ENCODE measurements at places on chromosomes 1 and 21.

GRCh38 chr1:86704458-86704971 is at the start of gene SH3GLB1:
TSS of gene SH3GLB1 (plus strand) at chr1:86704576. CDS start at chr1:86704900, 324 bp downstream.
- peak; percentile 83 for DNase-seq

DNA sequence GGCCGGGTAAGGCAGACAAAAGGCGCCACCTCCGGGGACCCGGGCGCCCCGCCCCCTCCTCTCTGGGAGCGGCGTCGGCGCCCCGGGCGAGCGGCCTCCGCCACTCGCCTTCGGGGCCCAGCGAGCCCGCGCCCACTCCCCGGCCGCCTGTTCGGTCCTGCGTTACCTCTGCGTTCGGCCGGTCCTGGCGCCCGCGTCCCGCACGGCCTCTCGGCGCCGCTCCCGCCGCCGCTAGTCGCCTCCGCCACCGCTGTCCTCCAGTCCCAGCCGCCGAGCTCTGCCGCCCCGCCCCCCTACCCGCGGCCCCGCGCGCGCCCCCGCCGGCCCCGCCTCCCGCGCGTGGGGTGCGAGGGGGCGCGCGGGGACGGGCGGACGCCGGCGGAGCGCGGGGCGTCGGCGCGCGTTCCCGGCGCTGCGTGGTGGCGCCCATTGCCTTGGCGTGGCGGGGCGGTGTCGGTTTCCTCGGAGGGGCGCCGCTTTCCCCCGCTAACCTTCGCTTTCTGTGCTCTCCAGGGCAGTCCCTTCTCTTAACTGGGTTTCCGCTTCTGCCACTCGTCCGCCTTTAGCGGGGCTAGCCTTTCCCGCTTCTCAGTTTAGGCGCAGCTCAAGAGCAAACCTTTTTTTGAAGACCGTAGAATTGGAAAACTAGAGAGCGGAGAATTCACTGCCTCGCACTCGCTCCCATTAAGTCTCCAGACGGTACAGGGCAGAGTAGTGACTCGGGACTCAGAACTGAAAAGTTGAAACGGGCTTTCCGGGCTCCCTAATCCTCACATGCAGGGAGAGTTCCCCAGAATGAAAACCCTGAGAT is at the start of gene HP1BP3:
HP1BP3 (minus strand) TSS at position 279 of the 811 bp plus-strand sequence. CDS start 6,867 bp downstream, outside the sequence.
- DNase-seq, result peak; percentile 69

DNA sequence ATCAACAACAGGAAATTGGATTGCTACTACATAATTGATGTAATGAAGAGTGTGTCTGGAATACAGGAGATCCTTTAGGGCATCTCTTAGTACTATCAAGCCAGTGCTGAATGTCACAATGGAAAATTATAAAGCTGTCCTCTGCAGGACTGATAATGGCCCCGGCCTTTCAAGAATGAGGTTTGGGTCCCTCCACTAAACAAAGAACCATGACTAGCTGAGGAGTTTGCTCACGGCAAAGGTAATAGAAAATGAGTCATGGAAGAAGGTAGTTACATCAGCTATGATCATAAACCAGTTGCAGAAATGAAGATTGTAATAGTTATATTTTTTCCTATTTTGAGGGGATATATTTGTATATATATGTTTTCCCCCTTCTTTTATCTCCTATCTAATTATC is 145.8 kb downstream of the KCNJ6 start:
- DNase-seq, result no peak

- no peak for DNase-seq
Observed at GRCh38 chr1:41366455-41367287, 5.4 kb downstream of the FOXO6 start.

DNA sequence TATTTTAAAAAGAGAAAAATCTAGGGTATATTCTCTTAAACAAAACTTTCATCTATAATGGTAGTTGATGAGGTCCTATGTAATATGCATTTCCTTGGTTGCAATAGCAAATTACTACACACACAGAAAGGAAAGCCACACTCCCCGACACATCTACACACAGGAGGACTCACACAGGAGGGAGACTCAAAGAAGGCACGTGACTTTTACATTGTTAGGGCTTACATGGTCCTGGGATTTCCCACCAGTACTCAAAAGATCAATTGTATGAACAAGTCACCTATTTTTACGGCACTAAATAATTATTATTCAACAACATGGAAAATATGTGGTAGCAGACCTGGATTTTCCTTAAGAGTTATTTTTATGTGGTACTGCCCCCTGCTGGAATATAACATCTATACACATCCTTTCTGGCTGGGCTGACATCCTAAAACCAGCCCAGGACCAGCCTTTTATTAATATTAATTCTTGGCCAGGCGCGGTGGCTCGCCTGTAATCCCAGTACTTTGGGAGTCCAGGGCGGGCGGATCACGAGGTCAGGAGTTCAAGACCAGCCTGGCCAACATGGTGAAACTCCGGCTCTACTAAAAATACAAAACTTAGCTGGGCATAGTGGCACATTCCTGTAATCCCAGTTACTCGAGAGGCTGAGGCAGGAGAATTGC is 33.9 kb upstream of the LGALS8 start:
- DNase-seq, result no peak

DNA sequence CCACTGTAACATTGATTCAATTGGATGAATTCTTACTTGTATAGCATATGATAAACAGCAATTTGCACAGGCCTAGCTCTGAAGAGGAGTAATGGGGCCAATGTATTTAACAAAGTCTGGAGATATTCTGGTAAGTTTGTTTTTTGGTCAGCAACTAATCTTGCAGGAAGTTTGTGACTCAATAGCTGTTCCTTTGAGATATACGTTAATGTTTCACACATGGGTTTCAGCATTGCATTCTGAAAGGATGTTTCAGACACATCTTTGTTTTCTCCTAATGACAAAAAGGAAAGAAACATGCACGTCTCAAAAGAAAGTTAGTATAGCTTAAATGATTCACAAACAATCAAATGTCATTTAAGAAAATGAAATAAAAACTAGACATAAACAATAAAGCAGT is 49.0 kb downstream of the LTN1 start:
- no peak for DNase-seq

DNA sequence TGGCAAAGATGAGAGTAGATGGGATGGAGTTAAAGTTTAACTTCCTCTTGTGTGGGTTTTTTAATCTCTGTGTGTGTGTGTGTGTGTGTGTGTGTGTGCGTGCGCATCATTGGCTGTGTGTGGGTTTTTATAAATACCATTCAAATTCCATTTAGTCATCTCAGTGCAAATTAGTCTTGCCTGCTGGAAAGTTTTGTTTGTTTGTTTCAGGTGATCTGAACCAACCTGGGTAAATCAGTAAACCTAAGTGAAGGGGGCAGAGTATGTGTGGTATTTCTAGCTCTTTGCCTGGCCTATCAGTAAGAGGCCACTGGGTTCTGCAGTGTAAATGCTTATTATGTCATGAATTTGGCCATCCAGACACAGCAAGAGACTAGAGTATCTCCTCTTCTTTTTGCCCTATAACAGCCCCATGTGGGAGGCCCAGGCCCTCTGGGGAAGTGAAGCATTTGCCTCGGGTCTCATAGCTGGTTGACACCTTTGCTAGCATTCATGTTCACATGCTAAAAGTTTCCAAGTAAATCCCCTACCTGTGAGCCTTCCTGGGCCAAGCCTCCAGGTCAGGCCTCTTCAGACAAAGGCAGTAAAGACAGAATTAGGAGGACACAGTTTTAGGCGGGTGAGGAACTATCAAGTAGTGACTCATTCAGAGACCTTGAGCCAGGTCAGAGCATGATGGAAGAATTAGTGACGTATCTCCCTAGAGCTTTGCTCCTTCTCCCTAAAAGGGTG is 14.7 kb downstream of the INTS3 start:
- DNase-seq, result no peak

GRCh38 chr1:22207511-22208267 is 64.8 kb upstream of the WNT4 start:
- no peak for DNase-seq

DNA sequence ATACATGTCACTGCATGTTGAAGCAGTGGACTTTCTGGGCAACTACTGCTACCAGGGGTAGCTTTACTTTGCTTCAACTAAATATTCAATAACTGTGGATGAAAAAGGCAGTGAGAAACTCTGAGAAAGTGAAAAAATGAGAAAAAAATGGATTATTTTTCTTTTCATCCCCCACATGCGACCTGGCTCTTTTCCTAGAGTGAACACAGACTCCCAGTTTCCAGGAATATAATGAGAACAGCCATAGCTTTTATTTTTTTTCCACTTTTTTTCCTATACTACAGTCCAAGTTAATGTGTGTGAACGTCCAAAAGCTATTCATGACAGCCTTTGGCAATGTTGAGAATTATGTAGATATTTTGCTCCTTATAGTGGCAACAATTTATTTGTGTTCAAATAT is 230.4 kb downstream of the DNM3 start:
- DNase-seq, result no peak

DNA sequence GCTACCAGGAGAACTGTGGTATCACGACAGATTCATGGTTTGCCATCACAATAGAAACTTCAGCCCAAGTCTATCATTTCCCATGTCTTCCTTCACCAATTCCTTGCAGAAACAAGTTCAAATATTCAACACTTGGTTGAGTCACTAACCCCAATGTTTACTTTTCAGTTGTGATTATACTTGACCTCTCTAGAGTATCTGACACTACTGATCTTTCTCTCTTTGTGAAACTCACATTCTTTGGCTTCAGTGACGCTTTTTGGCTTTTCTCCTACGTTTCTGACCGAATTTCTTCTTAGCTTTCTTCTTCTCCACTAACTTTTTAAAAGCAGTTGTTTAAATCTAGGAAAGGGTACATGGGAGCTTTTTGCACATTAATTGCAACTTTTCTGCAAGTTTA is 48.8 kb upstream of the HMGB4 start:
- no peak for DNase-seq

DNA sequence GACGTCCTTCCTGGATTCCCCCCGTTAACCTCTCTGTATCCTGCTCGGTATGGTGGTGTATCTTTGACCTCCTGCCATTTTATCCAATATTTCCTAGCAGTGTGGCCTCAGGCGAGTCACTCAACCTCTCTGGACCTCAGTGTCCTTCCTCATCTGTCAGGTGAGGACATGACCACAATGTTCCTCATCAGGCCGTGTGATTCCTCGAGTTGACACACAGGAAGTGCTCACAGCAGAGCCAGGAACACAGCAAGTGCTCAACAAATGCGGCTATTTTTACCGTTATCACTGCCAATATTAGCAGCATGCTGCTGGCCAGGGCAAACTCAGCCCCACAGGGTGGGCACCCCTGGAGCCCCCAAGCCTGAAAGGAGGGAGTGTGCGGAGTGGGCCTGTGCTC is 450.2 kb downstream of the KIF26B start:
- no peak for DNase-seq

- DNase-seq, result no peak
Observed at GRCh38 chr1:222767152-222767571, 30.2 kb downstream of the FAM177B start.

- DNase-seq, result no peak
Observed at GRCh38 chr1:10629091-10629815, 154.5 kb downstream of the PEX14 start.

DNA sequence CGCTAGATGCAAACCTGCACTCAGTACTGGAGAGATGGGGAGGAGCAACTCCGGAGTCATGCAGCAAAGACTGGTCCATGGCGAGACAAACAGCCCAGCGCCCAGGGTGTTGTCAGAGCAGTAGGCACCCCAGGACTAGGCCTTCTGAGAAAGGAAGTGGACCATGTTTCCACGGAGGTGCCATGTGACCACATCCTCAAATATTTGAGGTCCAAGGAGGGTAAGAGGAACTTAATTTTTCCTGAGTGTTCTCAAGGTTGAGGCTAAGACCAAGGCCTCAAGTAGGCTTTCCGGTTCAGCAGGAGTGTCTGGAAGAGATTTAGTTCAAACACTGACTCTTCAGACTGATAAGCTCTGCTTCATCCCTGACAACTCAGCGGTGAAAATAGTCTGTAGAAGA is 186.2 kb downstream of the RHOU start:
- no peak for DNase-seq

DNA sequence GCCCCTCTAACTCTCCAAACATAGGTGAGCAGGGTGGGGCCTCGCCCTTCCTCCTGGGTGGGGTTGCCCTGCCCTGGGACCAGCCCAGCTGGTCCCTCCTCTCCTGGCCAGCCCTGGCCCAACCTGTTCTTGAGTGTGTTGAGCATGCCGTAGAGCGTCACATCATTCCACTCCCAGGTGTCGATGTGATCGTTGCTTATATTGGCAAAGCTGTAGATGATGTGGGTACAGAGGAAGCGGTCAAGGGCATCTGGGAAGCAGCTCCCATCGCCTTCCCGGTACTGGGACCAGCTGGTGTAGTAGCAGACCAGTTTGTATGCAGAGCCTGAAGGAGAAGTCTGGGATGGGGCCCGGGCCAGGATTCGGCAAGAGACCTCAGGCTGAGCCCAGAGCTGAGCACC is 1.4 kb downstream of the CHI3L1 start:
- DNase-seq, result no peak
